ENCODE measurements at places on chromosomes 7 and 10.

- DNase-seq, result no peak
These were observed 5.4 kb downstream of the CACNB2 start for GRCh38 chr10:18145652-18146051.

GRCh38 chr10:11882646-11883375 lies 59.7 kb downstream of the PROSER2 start:
- peak; percentile 62 for DNase-seq

DNA sequence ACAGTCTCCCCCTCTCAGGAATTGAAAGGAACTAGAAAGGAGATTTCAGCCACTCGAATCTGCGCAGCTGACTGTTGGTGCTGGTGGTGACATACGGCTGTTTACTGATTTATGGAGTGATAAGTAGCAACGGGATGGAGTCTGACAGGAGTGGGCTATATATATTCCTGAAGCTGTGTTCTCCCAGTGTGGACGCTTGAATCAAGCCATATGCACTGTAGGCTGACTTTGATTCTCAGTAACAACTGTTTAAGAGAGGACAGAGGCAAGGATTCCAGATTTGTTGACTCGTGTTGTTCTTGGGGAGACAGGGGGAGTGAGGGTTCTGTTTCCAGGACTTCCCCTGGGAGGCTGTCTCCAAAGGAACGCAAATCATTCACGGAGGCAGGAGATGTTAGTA lies 260.1 kb upstream of the AUTS2 start:
- DNase-seq, result no peak

GRCh38 chr10:24908793-24909423 lies 43.5 kb downstream of the PRTFDC1 start:
- DNase-seq, result no peak

- DNase-seq, result no peak
These were observed 7.3 kb downstream of the FSCN3 start for GRCh38 chr7:127600885-127601284.

GRCh38 chr7:85600395-85600794 lies 413.5 kb upstream of the SEMA3D start:
- DNase-seq, result no peak

GRCh38 chr10:33241351-33241750 lies 93.1 kb downstream of the NRP1 start:
- no peak for DNase-seq

- no peak for DNase-seq
These were observed 95.1 kb downstream of the BMPR1A start for GRCh38 chr10:86851328-86852207.

- DNase-seq, result no peak
These were observed 21.4 kb downstream of the TSPAN13 start for GRCh38 chr7:16774986-16775385.

GRCh38 chr10:14742815-14743214 lies 31.9 kb downstream of the FAM107B start:
- peak; percentile 80 for DNase-seq

- DNase-seq, result no peak
These were observed 42.0 kb upstream of the PDZD8 start for GRCh38 chr10:117417196-117417595.

DNA sequence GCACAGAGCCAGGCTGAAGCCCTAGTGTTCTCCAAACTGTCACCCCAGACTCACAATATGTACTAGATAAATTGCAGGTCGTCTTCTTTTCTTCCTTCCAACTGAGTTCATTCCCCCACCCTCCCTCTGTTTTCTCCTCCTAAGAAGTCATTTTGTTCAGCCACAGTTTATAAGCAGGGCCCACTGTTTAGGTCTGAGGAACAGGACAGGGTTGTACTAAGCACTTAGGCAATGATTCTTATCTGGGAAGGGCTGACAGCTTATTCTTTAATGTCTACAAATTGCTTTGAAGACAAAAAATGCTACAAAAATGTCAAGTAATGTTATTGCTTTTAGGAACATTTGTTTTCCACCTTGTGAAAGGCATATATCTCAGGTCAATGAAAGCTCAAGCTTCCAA lies 59.1 kb downstream of the CDC123 start:
- DNase-seq, result no peak

DNA sequence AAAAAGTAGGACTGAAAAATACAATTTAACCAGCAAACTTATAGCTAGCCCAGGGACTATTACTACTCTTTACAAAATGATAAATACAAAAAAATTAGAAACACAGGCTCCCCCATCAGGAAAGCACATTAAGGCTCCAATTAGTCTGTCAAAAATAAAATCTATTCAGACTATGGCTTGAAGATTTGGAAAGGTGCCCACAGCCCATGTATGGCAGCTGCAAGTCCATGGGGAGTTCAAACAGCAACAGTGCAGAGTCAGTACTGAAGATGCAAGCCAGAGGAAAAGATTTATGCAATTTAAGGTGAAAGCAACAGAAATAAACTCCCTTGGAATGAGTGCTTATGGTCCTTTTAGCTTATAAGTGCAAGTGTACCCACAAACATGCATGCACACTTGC lies 29.7 kb downstream of the IMMP2L start:
- DNase-seq, result no peak

DNA sequence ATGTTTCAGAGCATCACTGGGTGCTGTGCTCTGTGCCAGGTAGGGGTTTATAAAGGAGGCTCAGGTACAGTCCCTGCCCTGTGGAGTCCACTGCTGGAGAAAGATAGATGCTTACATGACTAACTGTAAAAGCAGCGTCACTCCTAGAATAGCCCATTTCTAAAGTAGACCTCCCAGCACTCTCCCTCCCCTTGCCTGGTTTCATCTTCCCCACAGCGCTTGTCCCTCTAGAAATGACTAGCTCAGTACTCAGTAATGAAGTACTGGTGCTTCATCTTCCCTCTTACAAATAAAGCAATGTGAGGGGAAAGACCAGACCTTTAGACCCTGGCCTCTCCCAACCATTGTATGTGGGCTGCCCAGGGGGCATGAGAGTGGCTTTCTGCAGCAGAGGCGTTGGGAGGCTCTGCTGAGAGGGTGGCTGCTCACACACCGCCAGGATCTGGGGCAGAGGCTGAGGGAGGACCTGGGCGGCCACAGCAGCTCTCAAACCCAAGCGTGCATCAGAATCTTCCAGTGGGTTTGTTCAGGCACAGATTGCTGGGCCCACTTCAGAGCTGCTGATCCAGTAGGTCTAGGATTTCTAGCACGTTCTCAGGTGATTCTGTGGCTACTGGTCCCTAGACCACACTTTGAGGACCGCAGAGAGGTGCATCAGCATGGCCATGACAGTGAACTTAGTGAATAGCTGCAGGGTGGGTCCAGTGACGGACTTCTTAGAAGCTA lies 110.3 kb upstream of the ANLN start:
- no peak for DNase-seq

GRCh38 chr7:3518546-3518945 lies 217.5 kb downstream of the SDK1 start:
- DNase-seq, result no peak

DNA sequence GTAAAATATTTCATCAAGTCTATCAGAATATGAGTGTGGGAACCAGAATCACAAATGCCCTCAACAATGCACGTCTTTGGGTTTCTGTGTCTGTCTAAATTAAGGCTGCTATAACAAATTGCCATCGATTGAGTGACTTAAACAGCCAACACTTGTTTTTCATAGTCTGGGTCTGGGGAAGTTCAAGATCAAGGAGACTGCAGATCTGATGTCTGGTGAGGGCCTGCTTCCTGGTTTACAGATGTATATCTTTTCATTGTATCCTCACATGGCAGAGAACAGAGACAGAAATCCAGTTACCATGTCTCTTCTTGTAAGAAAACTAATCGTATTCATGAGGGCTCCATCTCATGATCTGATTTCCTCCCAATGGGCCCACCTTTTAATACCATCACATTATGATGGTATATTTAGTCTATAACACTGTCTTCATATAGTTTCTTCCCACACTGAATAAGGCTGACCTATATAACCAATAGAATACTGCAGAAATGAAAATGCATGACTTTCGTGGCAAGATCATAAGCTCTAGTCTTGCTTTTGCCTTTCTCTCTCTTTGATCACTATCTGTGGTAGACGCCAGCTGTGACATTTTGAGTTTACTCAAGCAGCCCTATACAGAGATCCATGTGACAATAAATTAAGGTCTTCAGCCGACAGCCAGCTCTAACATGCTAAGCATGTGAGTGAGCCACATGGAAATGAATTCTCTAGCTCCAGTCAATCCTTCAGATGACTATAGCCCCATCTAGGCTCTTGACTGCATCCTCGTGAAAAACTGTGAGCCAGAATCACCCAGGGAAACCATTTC lies 51.9 kb downstream of the THSD7A start:
- DNase-seq, result peak; percentile 20

Data from KBM-7 (cell line).